ENCODE measurements at places on chromosomes 1 and 21.

- DNase-seq, result no peak
Observed at GRCh38 chr21:42650033-42650370, 3.4 kb upstream of the PDE9A start.

DNA sequence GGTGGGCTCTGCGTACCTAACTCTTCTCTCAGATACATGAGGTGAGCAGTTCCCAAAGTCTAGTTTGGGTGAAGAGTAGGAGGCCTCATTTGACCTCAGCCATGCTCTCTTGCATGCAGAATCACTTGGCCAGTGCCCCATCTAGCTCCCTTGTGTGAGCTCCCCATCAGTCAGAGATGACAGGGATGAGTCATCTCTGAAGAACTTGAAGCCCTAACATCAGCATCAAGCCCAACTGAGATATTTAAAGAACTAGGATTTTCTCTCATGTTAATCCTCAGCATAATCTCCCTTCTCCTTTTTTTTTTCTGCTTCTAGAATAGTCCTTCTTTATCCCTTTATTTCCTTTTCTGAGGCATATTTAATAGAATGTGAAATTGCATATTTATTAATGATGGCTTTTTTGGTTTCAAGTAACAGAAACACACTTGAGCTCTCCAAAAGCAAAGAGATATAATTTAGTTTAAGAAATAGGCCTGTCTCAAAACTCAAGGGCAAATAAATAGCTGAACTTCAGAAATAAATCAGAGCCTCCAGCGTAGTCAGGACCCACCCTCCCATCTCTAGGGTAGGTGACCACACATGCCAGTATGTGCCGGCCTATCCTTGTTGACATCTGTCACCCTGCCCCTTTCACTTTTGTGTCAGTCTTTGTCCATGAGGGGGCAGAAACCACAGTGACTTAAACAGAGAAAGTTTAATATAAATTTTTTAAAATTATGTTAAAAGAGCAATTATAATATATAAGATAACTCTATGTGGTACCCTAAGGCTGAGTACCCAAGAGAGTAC is 112.3 kb downstream of the TSEN15 start:
- peak; percentile 64 for DNase-seq

- peak; percentile 56 for DNase-seq
Observed at GRCh38 chr1:183039985-183040447, 16.8 kb downstream of the LAMC1 start.

DNA sequence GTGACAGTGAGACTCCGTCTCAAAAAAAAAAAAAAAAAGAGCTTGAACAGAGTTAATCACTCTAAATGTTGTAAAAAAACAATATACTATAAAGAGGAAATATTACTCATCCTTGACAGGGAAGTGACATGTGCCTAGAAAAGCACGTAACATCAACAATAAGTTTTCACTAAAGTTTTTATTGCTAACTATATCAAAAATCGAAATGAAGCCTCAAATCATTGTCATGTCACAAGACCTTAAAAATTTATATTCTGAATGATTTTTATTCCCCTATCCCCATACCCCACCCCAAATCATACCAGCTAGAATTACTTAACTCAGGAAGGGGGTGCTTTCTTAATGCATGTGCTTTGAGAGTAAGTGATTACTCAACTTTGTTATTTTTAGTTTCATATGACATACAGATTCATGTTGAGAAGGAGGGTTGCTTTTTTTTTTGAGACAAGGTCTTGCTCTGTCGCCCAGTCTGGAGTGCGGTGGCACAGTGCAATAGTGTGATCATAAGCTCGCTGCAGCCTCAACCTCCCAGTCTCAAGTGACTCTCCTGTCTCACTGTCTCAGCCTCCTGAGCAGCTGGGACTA is 53.6 kb upstream of the MUTYH start:
- no peak for DNase-seq

- DNase-seq, result no peak
Observed at GRCh38 chr1:152977614-152978013, 6.3 kb upstream of the SPRR1A start.

GRCh38 chr21:32206631-32207405 is 72.0 kb downstream of the MIS18A start:
- DNase-seq, result no peak

DNA sequence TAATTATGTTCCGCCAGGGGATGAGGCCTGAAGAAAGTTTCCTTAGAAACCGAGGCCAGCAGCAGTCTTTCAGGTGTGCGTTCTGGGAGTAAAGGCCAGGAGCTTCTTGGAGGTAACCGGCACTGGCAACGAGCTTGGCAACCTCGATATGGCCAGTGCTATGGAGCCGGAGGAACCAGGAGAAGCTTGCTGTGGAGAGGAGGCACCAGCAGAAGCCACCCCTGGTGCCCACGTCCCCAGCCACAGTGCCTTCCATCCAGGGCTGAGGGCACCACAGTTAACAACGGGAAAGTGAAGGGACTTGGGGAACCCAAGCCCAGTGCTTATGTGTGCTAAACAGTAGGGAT is 41.5 kb upstream of the LIN9 start:
- no peak for DNase-seq

DNA sequence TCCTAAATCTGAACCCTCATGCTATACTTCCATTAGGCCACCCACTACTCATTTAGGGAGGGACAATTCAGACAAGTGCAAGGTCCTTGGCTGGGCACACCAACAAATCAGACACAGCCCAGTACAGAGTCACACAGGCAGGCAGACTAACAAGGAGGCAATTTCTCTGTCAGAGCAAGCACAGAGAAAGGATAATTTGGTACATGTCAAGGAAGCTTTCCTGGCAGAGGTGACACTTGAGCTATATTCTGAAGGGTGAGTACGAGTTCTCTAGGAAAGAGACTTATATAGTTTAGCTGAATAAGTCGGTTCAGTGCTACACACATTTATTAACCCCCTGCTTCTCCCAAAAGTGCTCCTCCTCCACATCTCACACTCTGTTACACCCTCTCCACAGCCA is 455.9 kb downstream of the OMA1 start:
- DNase-seq, result no peak

DNA sequence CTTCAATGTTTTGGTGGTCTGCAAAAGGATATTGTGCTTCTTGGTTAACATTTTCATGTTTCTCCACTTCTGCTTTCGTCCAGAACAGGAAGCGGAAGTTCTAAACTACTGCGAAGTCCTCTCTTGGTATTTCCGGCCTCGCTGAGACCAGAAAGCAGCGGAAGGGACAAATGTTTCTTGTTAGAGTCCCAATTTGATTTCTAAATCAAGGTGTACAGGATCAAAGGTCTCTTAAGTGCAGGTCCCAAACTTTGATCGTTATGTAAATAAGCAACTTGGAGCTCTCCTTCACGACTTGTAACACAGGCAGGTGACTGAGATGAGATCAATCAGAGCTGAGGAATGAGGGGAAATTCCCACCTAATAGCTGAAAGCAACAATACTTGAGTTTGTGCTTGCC is 40.1 kb upstream of the HMCN1 start:
- DNase-seq, result no peak

DNA sequence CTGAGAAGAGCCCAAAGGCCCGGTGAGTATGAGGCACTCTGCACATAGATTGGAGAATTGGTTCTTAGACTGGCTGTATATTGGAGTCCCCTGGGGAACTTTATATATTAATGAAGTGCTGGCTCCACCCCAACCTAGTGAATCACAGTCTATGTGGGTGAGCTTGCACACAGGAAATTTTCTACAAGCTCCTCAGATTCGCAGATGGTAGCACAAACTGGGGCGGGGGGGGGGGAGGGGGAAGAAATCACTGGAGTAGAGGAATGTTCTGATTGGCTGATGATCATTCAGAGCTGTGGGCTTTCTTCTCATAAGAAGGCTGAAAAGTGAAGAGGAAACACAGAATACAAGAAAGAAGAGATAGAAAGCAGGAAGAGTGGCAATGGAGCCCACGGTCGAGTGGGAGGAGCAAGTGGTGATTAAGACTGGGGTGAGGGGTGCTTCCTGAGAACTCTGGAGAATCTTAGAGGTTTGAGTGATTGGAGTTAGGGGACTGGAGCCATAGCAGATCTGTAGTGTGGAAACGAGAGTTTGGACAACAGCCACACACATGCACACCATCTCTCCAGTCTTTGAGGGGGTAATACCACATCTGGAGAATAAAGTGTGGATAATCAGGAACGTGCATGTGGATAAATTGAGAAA is 465.9 kb upstream of the DAB1 start:
- DNase-seq, result peak; percentile 38

DNA sequence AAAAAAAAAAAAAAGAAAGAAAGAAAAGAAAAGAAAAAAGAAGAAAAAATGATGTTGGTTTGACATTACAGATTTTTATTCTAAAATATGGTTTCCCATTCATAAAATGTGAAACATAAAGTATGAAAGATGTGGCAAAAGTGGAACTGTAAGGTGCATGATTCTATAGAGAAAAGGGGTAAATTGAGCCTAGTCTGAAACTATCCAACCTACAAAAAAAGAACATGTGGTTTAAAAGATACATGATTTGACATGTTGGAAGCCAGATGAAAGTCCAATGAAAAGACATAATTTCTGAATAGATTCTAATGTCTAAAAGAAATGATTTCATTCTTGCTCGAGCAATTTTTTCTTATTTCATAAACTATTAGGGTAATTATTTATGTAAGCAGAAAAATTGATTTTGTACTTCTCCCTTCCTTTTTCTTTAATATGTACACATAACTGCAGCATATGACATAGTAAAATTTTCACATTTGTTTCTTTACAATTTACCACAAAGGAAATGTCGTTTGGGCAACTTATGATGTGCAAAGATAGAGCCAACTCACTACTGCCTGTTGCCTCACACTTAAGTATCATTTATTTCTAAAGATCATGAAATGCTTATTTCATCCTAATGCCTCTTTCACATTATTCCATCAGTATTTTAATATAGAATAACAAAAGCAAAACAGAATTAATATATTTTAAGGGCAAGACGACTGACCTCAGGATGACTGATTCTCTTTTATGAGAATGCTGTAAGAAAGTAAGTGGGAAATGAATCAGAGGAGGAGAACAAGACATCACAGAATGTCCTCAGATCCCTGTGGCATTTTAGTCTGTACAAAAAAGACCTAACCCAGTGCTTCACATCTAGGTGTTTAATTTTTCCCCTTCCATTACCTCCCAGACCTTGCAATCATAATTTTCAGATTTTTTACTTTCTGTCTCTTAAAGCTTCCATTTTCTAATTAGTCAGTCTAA is 165.8 kb upstream of the HMCN1 start:
- DNase-seq, result peak; percentile 58

- DNase-seq, result no peak
Observed at GRCh38 chr1:20848162-20848561, 61.1 kb upstream of the HP1BP3 start.

DNA sequence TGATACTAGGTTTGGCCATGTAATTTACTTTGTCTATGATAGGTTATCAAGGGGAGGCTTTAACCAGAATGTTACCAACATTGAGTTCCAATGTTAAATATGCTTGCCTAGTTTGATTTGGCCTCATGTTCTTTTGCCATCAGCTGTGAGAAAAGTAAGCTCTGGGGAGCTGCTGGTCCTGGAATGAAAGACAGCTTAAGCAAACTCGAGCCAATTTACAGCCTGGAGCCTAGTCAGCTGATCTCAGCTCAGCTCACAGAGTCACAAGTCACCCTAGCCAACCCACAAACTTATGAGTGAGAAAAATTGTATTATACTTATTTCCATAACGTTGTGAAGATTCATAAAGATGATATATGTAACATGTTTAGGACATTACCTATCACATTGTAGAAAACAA is 426.7 kb downstream of the RWDD3 start:
- no peak for DNase-seq

DNA sequence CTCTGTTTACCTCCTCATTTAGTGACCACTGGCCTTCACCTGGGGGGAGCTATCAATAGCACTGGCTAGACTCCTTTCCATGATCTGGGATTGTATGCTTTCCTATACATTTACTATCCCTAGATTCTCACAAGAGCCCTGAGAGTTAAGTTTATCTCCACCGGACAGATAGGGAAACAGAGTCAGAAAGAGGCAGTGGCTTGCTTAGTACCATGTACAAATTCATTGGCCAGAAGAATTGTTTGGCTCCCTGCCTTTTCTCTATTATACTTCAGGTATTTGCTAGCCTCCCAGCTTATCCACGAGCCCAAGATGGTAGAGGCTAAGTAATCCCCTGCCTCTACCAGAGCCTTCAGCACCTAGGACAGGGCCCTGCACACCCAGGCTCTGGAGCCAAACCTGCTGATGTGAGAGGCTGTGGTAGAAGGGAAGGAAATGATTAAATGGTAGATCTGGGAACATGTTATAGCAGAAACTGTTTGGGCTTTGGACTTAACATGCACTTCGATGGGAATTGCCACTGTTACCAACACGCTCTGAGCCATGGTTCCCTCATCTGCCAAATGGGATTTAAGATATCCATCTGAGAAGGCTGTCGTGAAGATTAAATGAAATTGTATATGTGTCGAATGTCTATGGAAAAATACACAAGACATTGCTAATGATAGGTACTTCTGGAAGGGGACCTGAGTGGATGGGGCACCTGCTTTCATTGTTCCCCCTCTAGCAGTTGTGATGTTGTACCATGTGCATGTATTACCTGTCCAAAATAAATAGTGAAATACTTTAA is 3.1 kb upstream of the BLACAT1 start:
- peak; percentile 68 for DNase-seq

DNA sequence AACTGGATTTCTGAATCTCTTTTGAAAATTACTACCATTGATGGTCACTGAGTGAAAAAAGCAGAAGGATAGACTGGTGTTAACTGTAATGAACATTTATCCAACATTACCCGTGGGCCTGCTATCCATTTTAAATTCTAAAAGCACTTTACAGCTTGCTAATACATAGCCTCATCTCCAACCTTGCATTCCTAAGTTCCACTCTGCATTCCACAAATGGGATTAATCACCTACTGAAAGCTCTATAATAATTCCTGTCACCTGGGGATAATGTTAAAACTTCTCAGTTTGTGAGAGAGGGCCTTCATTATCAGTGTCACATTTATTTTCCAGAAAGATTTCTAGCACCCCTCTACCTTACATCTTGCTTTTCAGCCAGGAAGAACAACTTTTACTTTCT is 38.2 kb downstream of the PTPRC start:
- no peak for DNase-seq

All from mammary epithelial cell (primary cell).